Testis (tissue), 5 donors: ENCODE measurements at places on chromosomes 3 and 15. TPM values are rescaled to one million over a fixed set of nuclear protein-coding genes. Genes with fewer than 3 reads are reported as not detected.

- peak; percentile 25 for DNase-seq
Measured at GRCh38 chr3:32577581-32578556, 7.2 kb upstream of the DYNC1LI1 start.

GRCh38 chr3:33716227-33716626 is 1.8 kb downstream of the CLASP2 start:
- DNase-seq, result no peak

DNA sequence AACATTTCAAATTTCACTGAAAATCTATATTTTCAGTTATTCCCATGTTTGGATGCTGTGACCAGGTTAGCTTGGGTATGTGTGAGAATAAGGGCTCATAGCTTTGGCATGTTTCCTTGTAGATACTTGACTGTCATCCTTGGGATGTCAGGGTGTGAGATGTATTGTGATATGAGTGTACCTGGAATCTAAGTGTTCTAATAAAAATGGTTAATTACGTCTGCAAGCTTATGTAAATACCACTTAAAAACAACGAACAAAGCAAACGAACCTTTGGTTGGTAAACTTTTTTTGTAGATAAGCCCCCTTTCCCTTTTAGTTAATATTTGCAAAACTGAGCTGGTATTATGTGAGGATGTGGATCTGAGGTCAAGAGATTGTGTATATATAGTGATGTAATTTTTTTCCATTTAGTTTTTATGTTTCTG is 63.5 kb downstream of the FNDC3B start:
- no peak for DNase-seq

DNA sequence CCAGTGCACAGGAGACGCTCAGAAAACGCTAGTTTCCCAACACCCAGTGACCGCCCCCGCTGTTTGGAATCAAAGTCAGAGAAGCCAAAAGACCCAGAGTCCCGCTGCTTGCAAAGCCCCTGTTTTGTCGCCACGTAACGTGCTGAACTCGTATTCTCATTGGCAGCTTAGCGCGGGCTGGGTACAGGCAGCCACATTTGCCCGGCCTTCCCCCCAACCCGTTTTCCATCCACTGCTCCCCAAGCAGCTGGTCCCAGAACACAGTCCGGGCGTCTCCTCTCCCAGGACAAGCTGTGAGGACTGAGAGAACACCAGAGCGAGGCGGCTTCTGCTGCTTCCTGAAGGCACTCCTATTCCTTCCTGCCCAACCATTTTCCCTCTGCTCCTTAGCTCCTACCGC is 54.8 kb downstream of the RASGRF1 start:
- DNase-seq, result no peak

DNA sequence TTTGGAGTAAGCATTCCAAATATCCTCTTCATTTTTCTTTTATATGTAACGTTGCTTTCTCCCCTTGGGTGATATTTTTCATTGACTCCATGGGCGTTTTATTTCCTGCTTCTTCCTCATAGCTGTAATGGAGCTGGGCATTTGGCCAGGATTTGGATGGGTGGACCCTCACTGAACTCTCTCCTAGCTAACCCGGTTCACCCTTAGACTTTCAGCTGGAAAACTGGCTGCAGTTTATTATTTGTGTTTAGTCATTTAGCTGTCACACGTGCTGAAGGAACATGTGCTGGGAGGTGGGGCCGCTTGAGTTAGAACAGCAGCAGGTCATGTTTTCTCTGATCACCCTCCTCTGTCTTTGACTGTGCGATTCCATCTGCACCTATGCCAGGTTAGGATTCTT is 407.6 kb downstream of the ZIC1 start:
- peak; percentile 57 for DNase-seq

EIF4E3 gene
- 17.4 TPM for total RNA-seq
